CD14-positive monocyte (primary cell): ENCODE measurements at places on chromosomes 11 and 22. TPM values are rescaled to one million over a fixed set of nuclear protein-coding genes. Genes with fewer than 3 reads are reported as not detected.

DNA sequence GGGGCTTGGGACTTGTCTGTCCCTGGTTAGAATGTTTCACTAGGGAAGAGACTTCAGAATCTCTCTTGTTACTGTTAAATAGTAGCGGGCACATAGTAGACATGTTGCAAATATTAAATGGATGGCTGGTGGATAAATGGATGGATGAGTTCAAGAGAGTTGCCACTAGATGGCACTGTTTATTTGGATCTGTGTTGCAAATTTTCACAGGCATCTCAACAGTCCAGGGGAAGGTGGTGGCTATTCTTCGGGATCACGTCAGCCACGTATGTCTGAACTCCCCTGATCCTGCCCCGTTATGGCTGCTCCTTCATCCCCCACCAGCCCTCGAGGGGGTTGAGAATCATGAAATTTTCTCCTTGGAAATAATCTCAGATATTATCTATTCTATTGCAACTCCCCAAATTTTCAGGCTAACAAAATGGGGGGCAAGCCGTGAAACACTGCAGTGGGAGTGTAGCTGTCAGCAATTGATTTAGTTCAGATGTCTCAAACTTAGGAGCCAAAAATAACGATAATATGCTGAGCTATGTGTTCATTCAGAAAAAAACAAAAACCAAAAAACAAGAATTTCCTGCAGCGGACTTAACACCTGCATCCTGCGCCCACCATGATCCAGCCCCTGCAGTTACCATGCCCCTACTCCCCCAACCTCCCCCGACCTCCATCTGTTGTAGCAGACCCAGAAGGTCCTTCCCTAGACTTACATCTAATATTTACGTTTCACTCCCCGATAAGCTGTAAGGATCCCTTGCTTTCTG is 29.1 kb upstream of the BIRC3 start:
- no peaks in the 10 kb centered on the region for H3K36me3 ChIP-seq
- peak overlapping the region; percentile 29 for H3K27ac ChIP-seq
- H3K27me3 ChIP-seq = no peaks in the 10 kb centered on the region
- peaks cover 29% of the 10 kb centered on the region for H3K4me1 ChIP-seq
- no peak overlapping the region for H3K4me3 ChIP-seq

DNA sequence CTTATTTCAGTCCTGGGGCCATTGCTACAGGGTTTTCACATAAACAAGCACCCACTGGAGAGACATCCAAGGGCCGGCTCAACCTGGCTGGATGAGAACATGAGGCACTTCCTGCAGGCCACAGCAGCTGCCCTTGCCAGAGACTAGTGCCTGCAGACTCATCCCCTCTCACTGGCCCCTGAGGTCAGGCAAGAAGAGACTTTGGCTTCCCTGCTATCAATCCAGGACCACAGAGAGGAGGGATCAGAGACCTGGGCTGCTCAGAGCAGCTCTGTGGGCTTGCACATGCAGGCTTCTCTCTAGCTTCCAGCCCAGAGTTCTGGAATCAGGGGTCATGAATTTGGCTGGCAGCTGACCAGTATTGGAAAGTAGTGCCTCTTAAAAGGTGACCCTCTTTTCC is 79.5 kb downstream of the CABIN1 start:
- no peaks in the 10 kb centered on the region for H3K27me3 ChIP-seq
- DNase-seq = no peak
- H3K4me1 ChIP-seq = no peaks in the 10 kb centered on the region
- H3K36me3 ChIP-seq = peaks cover 85% of the 10 kb centered on the region
- no peak overlapping the region for H3K4me3 ChIP-seq
- H3K27ac ChIP-seq = no peak overlapping the region

Gene MPPED2
- 0.52 TPM for polyA plus RNA-seq

- DNase-seq = peak; percentile 21
- peaks cover 16% of the 10 kb centered on the region for H3K4me1 ChIP-seq
- H3K27me3 ChIP-seq = no peaks in the 10 kb centered on the region
- peaks cover 47% of the 10 kb centered on the region for H3K36me3 ChIP-seq
- H3K4me3 ChIP-seq = no peak overlapping the region
- peak overlapping the region; percentile 43 for H3K27ac ChIP-seq
Measured at GRCh38 chr22:31615940-31616314, 46.1 kb downstream of the PISD start.

DNA sequence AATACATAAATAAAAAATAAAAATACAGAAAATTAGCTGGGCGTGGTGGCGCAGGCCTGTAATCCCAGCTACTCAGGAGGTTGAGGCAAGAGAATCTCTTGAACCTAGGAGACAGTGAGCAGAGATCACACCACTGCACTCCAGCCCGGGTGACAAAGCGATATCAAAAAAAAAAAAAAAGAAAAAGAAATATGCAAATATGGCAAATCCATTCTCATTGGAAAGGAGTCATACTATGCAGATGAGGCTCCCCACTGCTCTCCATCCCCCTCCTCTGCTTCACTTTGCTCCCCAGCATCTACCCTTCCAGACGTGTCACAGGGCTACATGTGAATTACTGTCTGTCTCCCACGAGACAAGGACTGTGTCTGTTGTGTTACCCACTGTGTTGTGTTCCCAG is 36.3 kb upstream of the PDGFB start:
- peaks cover 31% of the 10 kb centered on the region for H3K27me3 ChIP-seq
- no peak for DNase-seq
- H3K4me3 ChIP-seq = no peak overlapping the region
- no peak overlapping the region for H3K27ac ChIP-seq
- no peaks in the 10 kb centered on the region for H3K36me3 ChIP-seq

GRCh38 chr11:61736310-61736709 is 16.1 kb upstream of the MYRF start:
- DNase-seq = no peak
- no peaks in the 10 kb centered on the region for H3K27me3 ChIP-seq
- H3K36me3 ChIP-seq = peaks cover 21% of the 10 kb centered on the region
- H3K4me1 ChIP-seq = peaks cover 5% of the 10 kb centered on the region
- H3K4me3 ChIP-seq = no peak overlapping the region
- H3K27ac ChIP-seq = no peak overlapping the region

- DNase-seq = peak; percentile 25
- peaks cover 25% of the 10 kb centered on the region for H3K36me3 ChIP-seq
- H3K4me3 ChIP-seq = peak overlapping the region; percentile 91
Measured at GRCh38 chr11:62805961-62806441, 761 bp upstream of the NXF1 start.

DNA sequence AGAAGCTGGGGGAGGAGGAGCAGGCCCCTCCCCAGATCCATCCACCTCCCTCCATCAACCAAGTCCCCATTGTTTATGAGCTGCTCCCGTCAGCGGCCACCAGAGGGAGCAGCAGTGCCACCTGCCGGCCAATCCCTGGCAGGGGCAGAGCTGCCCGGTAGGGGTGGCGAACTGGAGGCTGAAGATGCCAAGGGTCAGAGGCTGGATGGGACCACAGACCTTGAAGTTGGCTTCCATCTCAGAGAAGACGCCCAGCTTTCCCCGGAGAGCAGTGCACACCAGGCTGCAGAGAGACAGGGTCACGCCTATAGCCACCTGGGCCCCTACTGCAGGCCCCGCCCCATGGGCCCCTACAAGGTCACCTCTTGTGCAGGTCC is 3.6 kb downstream of the FIBP start:
- peaks cover 30% of the 10 kb centered on the region for H3K4me1 ChIP-seq
- H3K27ac ChIP-seq = no peak overlapping the region
- peak; percentile 82 for DNase-seq
- H3K36me3 ChIP-seq = peaks cover 36% of the 10 kb centered on the region

Gene SH3BP1
- polyA plus RNA-seq = 214 and 228 TPM in 2 replicates

Gene SCO2
- polyA plus RNA-seq = 69.6 TPM

GRCh38 chr11:119806064-119806915 is 77.3 kb upstream of the NECTIN1 start:
- no peaks in the 10 kb centered on the region for H3K36me3 ChIP-seq
- H3K27ac ChIP-seq = no peak overlapping the region
- H3K27me3 ChIP-seq = no peaks in the 10 kb centered on the region
- H3K4me3 ChIP-seq = no peak overlapping the region
- no peak for DNase-seq

DNA sequence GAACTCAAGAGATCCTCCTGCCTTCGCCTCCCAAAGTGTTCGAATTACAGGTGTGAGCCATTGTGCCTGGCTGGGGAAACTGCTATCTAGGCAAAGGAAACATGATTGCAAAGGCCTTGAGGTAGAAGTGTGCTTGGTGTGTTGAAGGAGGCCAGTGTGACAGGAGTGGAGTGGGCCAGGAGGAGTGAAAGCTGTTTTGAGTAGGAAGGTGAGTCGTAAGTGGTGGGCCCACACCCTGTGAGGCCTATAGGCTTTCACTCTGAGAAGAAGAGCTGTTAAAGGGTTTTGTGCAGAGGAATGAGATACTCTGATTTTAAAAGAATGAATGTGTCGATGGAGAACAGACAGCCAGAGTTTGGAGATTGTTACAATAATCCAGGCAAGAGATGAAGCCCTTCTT is 43.4 kb downstream of the WEE1 start:
- H3K4me1 ChIP-seq = peaks cover 12% of the 10 kb centered on the region
- no peak overlapping the region for H3K4me3 ChIP-seq
- H3K27me3 ChIP-seq = no peaks in the 10 kb centered on the region
- H3K27ac ChIP-seq = no peak overlapping the region

- DNase-seq = no peak
- no peaks in the 10 kb centered on the region for H3K27me3 ChIP-seq
- H3K4me3 ChIP-seq = no peak overlapping the region
- H3K27ac ChIP-seq = no peak overlapping the region
Measured at GRCh38 chr11:109865548-109866186, 227.5 kb upstream of the ZC3H12C start.

DNA sequence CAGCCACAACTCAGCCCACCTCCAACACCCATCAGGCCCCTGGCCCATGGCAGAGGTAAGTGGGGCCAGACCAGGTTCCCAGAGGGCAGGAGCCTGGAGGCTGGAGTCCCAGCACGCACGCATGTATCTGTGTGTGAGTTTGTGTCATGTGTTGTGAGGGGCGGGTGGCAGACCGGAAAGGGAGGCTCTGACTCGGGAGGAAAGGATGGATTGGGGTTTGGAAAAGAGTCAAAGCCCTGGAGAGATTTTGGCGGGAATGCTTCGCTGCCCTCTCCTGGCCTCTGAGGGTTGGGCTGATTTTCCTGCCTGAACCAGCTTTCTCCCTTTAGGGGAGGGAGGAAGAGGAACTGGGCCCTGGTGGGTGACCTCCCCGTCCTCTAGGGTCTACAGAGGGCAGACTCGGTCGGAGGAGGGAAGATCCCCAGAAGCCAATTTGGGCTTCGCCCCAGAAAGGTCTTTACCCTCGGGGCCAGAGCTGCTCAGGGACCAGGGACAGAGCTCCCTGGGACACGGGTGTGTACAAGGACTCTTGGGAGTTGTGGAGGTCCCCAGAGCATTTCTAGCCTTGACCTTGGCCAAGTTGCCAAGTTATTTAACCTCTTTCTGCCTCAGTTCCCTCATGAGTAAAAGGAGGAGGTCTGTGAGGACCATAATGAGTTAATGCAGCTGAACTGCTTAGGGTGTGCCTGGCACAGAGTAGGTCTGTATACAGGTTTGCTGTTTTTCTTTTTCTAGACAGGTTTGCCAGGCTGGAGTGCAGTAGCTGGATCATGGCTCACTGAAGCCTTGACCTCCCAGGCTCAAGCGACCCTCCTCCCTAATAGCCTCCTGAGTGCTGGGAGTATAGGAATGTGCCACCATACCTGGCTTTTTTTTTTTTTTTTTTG is 6.9 kb downstream of the C11orf68 start:
- H3K4me3 ChIP-seq = no peak overlapping the region
- H3K27me3 ChIP-seq = no peaks in the 10 kb centered on the region
- no peak overlapping the region for H3K27ac ChIP-seq
- peaks cover 35% of the 10 kb centered on the region for H3K4me1 ChIP-seq
- no peaks in the 10 kb centered on the region for H3K36me3 ChIP-seq

Gene MOGAT2
- polyA plus RNA-seq = not detected

DNA sequence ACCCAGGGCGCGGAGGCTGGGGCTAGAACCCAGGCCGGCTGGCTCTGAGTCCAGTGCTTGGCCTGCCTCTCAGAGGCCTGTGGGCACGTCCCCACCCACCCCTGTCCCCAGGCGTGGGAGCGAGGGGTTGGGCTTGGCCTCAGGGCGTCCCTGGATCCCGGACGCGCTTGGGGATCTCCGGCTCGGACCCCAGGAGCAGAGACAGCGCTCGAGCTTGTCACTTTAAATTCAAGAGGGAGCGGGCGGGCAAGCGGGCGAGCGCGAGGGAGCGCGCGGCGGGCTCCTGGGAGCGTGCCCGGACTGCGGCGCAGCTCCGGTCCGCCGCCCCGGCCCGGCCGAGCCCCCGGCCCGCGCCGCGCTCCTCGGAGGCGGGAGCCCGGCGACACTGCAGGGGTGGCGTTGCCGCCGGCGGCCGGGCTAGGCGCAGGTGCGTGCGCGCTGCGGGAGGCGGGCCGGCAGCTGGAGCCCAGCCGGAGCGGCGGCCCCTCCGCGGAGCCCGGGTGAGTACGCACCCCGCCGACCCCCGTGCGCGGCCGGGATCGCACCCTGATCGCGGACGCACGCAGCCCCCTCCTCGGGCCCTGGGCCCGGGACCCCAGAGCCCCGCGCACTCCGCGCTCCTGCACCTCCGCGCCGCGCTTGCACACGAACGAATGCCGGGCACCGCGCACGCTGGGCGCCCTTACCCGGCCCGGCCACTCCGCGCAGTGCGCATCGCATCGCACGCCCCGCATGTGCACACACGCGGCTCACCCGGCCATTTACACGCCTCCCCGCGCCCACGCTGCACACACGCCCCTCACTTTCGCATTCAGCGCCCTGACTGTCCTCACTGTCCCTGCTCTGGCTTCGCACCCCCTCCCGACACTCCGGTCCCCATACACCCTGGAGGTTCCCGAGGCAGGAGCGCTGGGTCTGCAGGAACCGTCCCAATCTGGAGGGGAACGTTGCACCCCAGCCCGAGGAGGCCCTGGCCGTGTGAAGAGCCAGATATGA is at the start of gene SYT12:
Gene SYT12, plus strand, starts transcription at position 174 of the 996 bp plus-strand sequence. CDS start 7,011 bp downstream, outside the sequence.
- H3K27ac ChIP-seq = no peak within 1 kb of the TSS
- peaks cover 5% of the 10 kb centered on the region for H3K4me1 ChIP-seq
- H3K27me3 ChIP-seq = peaks cover 25% of the 10 kb centered on the region
- H3K4me3 ChIP-seq = no peak within 1 kb of the TSS
- H3K36me3 ChIP-seq = no peaks in the 10 kb centered on the region

Gene SGSM1
- polyA plus RNA-seq = not detected in 2 replicates

Gene TMEM151A
- not detected for polyA plus RNA-seq

DNA sequence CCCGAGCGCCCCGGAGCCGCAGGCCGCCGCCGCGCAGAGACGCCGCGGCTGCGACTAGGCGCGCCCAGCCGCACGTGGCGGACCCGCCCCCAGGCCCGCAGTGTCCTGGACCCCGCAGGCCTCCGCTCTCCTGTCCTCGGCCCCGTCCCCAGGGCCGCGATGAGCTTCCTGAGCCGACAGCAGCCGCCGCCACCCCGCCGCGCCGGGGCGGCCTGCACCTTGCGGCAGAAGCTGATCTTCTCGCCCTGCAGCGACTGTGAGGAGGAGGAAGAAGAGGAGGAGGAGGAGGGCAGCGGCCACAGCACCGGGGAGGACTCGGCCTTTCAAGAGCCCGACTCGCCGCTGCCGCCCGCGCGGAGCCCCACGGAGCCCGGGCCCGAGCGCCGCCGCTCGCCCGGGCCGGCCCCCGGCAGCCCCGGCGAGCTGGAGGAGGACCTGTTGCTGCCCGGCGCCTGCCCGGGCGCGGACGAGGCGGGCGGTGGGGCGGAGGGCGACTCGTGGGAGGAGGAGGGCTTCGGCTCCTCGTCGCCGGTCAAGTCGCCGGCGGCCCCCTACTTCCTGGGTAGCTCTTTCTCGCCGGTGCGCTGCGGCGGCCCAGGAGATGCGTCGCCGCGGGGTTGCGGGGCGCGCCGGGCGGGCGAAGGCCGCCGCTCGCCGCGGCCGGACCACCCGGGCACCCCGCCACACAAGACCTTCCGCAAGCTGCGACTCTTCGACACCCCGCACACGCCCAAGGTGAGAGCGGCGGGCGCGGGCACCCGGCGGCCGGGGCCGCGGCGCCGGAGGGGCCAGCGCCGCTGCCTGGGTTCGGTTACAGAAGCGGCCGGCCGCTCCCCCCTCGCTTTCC is 528 bp downstream of the WEE1 start:
- peaks cover 10% of the 10 kb centered on the region for H3K4me1 ChIP-seq
- H3K27me3 ChIP-seq = no peaks in the 10 kb centered on the region
- H3K27ac ChIP-seq = no peak overlapping the region
- peak overlapping the region; percentile 74 for H3K4me3 ChIP-seq
